ENCODE measurements at places on chromosomes 11 and 22.

GRCh38 chr11:113167599-113167998, 146.8 kb upstream of the TTC12 start:
- DNase-seq, result no peak

DNA sequence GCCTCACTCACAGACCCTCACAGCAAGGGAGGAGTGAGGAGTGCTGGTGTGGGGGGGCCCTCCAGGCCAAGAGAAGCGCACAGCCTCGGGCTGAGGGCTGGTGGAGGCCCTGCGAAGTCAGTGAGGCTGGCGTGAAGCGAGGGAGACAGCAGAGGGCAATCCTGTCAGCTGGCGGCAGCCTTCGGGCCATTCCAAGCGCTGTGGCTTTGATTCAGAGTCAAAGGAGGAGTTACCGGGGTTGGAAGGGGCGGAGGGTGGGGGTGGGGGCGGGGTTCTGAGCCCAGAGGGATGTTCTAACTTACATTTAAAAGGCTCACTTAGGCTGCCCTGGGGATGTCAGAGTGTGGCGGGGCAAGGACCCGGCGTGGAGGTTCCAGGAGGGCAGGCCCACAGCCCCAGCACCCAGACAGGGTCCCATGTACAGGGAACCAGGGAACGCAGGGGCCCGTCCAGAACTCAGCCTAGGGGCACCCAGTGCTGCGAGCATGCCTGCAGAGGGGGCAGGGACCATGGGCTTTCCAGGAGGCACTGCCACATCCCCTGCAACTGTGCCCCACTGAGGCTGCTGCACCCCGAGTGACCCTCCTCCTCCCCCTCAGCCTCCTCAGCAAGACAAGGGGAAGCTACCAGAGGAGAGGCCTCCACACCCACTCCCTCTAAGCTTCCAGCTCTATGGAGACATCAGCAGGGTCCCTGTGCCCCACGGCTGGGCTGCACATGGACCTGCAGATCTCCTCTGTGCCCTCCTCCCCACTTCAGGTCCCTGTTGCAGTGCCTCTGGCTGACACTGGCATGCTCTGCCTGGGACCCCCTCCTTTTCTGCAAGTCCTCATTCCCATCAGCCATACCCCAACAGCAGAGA, 39.7 kb upstream of the TTLL12 start:
- DNase-seq, result peak; percentile 76

DNA sequence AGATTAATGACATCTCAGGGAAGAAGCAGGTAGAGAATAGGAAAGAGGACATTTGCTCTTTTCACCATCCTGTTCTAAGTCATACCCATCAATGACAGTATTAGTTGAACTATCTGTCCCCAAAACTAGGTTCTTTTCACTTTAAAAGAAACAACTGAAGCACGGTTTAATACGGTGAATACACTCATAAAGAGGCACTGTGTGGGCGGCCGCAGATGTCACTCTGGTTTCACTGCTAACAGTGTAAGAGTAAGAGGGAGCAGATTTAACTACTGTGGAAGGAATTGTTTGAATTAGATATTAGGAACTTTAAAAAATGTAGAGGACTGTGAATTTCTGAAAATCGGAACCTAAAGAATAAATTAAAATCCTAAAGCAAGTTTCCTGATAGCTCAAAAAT, 49.5 kb downstream of the VSIG10L2 start:
- DNase-seq, result no peak

DNA sequence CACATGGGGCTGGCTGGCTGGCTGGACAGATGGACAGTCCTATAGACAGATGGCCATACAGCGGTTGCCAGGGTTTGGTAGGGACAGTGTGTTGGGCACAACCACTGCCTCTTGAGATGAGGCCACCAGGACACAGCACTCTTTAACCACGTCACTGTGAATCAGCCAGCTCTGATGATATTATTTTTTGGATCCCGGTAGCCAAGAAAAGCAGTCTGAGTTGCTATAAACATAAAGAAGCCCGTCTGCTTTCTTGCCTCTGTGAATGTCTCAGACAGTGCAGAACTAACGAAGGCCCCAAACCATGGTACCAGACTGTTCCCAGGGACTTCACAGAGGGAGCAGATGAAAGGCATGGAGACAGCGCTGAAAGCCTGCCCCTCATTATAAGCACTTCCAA, 115.9 kb upstream of the CSNK2A3 start:
- no peak for DNase-seq

- DNase-seq, result no peak
Observed at GRCh38 chr11:30254307-30255298, 23.8 kb downstream of the FSHB start.

GRCh38 chr11:1872267-1872985, 19.3 kb downstream of the PRR33 start:
- DNase-seq, result no peak
